RCC 7860 (cell line): ENCODE measurements at places on chromosomes 16 and 17.
A peak's percentile ranks its signal among the peaks of the same experiment; 100 is the strongest.

GRCh38 chr17:31604936-31605335, 213.5 kb downstream of the RAB11FIP4 start:
- DNase-seq = no peak

- DNase-seq = no peak
These were observed 5.2 kb upstream of the RAI1 start for GRCh38 chr17:17675925-17676534.

DNA sequence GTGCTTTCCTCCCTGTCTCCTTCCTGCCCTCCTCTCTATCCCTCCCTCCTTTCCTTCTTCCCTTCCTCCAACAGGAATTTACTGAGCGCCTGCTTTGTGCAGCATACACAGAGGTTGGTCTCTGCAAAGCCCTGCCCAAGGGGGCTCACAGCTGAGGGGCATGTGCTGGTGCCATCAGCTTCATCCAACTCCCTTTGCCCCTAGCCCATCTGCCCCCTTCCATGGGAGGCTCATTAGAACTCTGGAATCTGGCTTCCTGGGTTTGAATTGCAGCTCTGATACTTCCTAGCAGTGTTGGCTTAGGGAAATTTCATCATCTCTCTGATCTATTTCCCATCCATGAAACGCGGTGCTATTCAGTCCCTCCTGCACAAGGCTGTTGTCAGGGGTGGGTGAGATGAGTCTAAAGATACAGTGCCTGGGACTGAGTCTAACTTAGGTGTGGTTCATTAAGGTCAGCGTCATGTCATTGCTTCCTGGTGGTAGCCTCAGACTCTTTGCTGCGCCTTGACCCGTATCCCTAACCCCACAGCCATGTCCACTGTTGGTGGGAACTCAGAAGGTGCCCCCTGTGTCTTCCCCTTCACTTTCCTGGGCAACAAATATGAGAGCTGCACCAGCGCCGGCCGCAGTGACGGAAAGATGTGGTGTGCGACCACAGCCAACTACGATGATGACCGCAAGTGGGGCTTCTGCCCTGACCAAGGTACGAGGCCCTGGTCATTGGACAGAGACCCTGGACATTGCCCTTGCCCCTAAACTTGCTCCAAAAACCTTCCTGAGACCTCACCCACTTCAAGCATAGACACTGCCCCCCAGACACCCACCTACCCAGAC, 10.3 kb downstream of the MMP2 start:
- DNase-seq = no peak

DNA sequence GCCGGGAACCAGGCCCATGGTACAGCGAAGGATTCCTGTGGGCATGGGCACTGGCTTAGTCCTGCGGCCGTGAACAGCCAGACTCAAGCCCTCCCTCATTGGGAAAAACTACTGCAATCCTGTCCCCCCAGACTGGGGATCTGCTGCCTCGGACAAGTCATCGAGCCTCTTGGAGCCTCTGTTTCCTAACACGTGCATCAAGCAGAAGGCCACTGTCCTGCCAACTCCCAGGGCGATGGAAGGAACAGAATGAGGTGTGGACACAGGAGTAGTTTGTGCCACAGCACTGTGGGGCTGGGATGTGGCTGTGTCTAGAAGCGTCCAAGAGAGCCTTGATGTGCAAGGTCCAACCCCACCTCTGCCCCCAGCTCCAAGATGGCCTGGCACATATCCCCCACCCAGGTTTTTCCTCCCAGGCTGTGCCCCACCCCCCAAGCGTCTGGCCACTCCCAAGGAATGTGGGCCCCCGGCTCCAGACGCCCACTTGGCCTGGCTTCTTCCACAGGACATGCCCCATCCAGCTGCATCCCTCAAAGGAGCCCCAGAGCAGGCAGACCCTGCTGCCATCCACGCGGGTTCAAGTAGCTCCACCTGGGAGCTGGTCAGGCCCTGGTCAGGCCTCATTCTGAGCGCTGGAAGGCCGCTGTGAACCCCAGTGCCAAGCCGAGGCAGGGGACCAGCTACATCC, 3.4 kb downstream of the CAMKK1 start:
- DNase-seq = no peak

GRCh38 chr16:89596957-89597649, 16.3 kb upstream of the DPEP1 start:
- no peak for DNase-seq

DNA sequence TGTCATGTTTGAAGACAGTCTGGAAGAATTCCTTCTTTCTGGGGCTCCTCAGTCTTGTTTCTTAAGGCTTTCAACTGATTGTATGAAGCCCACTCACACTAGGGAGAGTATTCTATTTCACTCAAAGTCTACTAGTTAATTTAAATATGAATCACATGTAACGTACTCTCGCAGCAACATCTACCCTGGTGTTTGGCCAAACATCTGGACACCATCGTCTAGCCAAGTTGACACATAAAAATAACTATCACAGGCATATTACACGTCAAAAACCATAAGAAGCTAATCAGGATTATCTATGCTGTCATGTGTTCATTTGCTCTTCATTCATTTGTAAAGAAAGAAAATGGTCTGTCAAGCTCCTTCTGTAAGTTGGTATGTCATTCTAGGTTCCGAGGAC, 787.4 kb downstream of the KCNJ2 start:
- DNase-seq = no peak

GRCh38 chr16:85151603-85152413, 39.5 kb upstream of the CIBAR2 start:
- DNase-seq = no peak

DNA sequence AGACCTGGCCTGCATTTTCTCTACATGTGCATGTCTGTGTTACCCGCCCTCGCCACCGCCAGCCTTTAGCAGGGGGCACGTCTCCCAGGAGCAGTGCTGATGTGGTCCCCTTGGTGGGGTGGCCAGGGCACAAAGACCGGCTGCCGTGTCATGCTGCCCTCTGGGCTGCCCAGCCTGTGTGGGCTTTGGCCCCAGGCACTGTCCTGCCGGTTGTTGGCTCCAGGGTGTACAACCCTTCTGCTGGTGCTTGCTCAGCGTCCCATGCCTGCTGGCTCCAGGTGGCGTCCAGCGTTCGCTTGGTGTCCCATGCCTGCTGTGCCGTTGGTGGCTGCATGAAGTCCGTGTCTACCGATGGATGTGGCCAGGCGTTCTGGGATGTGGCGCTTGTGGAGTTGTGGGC, 4.1 kb downstream of the BAIAP2 start:
- no peak for DNase-seq

DNA sequence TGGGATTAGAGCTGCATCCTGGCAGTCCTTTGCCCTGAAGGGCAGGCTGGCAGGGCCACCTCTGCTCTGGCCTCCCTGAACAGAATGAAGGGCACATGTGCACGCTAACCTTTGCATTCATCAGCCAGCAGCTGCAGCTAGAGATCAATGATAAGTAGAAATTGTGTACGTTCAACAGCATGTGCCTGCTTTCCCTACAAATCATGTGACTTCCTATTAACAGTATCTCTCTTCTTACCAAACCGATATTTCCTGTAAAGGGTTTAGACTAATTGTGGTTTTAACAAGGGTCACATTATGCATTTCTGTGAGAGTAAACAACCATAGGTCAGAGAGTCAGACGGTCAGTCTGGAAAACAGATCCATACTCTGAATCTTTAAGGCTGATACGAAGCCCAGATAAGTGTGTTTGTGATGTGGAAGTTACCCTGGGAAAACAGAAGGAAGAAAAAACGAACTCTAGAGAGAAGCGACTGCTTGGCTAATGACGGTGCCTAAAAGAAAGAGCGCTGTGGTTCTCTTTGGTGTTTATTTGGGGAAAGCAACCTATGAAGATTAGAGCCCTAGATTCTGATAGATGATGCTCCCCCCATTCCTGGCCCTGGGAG, 219.4 kb downstream of the MAF start:
- DNase-seq = no peak

GRCh38 chr17:6554342-6554741, 2.0 kb downstream of the PITPNM3 start:
- no peak for DNase-seq

DNA sequence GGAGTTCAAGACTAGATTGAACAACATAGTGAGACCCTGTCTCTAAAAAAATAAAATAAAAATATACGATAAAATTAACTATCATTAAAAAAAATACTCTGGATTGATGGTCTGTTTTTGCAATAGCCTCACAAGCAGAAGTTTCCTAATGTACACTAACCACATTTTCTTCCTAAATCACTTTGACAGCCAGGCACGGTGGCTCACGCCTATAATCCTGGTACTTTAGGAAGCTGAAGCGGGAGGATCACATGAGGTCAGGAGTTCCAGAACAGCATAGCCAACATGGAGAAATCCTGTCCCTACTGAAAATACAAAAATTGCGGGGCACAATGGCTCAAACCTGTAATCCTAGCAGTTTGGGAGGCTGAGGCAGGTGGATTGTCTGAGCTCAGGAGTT, 64.7 kb downstream of the HELZ start:
- no peak for DNase-seq

GRCh38 chr17:64250233-64250835, 12.7 kb downstream of the TEX2 start:
- DNase-seq = no peak

DNA sequence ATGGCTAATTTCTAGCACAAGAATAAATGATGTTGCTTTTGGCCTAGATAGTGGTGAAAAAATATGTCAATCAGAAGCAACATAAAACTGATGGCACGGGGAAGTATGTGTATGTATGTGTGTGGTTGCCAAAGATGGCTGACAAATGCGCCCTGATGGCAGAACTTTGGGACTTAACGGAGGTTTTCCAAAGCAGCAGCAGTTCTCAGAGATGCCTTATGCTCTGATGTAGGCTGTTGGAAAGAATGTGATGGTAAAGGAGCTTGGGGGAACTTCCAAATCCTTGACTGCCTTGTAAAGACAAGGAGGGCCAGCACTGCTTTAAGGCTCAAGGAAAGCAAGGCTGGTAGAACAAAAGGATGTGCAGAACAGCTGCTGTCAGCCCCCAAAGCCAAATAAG, 16.0 kb downstream of the KCTD19 start:
- no peak for DNase-seq

GRCh38 chr16:73196670-73197069, 148.7 kb upstream of the ZFHX3 start:
- peak; percentile 33 for DNase-seq

GRCh38 chr16:19687279-19687678, 30.7 kb downstream of the KNOP1 start:
- no peak for DNase-seq

GRCh38 chr17:42895185-42895555, 5.4 kb upstream of the G6PC1 start:
- peak; percentile 32 for DNase-seq

- no peak for DNase-seq
These were observed at the start of gene SLC4A1 for GRCh38 chr17:44267818-44268490. TSS of gene SLC4A1 (minus strand) at chr17:44268135. CDS start at chr17:44262866, 5,269 bp downstream.

- DNase-seq = no peak
These were observed 1.4 kb downstream of the ZG16 start for GRCh38 chr16:29779474-29779873.

GRCh38 chr17:3751836-3752235, 28.1 kb downstream of the HASPIN start:
- no peak for DNase-seq

GRCh38 chr16:11828696-11829095, 22.6 kb downstream of the RSL1D1 start:
- no peak for DNase-seq

DNA sequence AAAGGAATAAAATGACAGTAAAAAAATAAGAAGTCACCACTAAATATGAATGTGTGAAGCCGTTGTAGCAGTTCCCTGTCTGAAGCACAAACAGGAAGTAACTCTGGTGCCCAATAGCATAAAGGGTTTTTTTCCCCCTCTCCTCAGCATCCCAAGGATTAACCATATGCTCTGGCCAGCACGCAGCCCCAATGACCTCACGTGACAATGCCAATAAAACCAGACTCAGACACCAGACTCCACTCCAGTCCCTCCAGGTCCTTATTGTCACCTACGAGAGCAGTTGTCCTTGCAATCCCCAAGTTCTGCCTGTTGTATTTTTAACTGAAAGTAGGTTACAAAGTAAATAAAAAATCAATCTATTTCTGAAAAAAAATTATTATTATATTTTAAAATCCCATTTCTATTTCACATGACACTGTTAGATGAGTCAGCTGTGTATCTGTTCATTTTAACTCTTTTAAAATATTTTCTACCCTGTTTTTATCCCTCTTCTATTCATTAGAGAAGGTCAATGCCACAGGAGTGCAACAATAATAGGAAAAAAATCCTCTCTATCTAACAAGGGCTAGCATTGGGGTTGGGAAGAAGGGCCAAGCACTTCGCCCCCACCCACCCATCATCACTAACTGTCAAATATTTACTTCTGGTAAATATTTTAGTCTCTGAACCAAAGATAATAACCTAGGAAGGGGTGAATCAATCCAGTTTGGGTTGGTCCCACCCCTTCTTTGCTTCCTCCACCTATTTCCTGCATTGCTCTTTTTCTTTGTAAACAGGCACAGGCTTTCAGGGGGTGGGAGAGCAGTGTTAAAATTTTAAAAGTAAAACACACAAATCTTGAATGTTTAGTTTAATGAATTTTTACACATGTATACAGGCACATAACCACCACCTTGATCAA, 6.6 kb downstream of the PRAC1 start:
- no peak for DNase-seq

- DNase-seq = no peak
These were observed 3.9 kb downstream of the CCR7 start for GRCh38 chr17:40561294-40561870.

- DNase-seq = peak; percentile 91
These were observed 101.9 kb upstream of the HSBP1 start for GRCh38 chr16:83705856-83706255.

GRCh38 chr17:29592850-29593551, at the start of gene ANKRD13B:
TSS of gene ANKRD13B (plus strand) at chr17:29593132. CDS start at chr17:29593622, 490 bp downstream.
- DNase-seq = no peak

GRCh38 chr17:7955414-7956227, 23.6 kb downstream of the CNTROB start:
- no peak for DNase-seq

GRCh38 chr17:78130437-78131101, at the start of gene TMC8:
TSS of gene TMC8 (plus strand) at chr17:78130771. CDS start at chr17:78131589, 818 bp downstream.
- DNase-seq = no peak

DNA sequence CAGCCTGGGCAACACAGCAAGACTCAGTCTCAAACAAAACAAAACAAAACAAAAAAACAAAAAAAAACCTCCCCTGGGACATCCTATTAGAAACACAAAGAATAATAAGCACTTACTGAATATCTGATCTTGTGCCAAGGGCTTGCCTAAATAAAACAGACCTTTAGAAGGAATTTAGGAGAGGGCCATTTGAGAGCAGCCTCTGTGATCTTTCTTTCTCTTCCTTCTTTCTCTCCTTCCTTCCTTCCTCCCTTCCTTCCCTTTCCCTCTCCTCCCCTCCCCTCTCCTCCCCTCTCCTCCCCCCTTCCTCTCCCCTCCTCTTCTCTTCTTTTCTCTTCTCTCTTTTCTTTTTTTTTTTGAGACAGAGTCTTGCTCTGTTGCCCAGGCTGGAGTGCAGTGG, 12.3 kb downstream of the ITGAL start:
- no peak for DNase-seq

DNA sequence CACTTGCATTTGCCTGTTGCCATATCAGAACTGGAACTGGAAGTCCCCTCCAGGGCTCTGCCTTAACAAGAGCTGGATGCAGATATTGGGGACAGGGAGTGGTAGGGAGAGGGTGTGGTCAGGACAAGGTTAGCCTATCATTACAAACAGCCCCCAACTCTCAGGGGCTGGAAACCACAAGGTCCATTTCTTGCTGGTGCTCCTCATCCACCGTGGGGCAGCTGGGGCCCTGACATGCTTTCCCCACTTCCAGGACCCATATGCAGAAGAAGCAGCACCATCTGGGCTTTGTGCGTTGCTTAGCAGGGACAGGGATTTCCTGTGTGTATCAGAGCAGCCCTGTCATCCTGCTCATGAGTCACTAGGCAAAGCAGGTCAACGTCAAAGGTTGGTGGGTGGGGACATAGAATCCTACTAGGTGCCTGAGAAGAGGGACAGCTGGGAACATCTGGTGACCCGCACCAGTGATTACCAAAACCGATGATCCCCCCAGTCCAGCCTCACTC, 26.9 kb downstream of the RGS9 start:
- DNase-seq = peak; percentile 64
